Activated T-cell treated with anti-CD3 and anti-CD28 coated beads for 48 hours (primary cell): ENCODE measurements at places on chromosomes 1 and 21.
A peak's percentile ranks its signal among the peaks of the same experiment; 100 is the strongest.

DNA sequence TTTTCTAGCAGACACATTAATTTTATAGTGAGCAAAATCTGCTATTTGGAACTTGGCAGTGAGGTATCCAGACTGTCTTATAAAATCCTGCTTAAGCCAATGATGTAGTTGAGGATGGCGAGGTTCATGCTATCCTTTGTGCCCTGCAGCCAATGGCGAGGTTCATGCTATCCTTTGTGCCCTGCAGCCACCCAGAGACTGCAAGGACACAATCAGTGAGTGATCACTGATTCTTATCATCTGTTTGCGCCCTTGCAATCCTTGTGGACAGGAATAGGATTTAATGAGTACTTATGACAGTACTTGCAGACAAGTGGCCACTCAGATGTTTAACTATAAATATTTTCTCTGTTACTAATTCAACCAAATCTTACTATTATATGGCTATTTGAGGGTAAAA lies 112.6 kb downstream of the EIF4G3 start:
- DNase-seq = no peak

- no peak for DNase-seq
Measured at GRCh38 chr1:183583466-183583865, 6.8 kb downstream of the NCF2 start.

GRCh38 chr1:17141441-17142197 lies 22.4 kb upstream of the PADI2 start:
- DNase-seq = no peak

DNA sequence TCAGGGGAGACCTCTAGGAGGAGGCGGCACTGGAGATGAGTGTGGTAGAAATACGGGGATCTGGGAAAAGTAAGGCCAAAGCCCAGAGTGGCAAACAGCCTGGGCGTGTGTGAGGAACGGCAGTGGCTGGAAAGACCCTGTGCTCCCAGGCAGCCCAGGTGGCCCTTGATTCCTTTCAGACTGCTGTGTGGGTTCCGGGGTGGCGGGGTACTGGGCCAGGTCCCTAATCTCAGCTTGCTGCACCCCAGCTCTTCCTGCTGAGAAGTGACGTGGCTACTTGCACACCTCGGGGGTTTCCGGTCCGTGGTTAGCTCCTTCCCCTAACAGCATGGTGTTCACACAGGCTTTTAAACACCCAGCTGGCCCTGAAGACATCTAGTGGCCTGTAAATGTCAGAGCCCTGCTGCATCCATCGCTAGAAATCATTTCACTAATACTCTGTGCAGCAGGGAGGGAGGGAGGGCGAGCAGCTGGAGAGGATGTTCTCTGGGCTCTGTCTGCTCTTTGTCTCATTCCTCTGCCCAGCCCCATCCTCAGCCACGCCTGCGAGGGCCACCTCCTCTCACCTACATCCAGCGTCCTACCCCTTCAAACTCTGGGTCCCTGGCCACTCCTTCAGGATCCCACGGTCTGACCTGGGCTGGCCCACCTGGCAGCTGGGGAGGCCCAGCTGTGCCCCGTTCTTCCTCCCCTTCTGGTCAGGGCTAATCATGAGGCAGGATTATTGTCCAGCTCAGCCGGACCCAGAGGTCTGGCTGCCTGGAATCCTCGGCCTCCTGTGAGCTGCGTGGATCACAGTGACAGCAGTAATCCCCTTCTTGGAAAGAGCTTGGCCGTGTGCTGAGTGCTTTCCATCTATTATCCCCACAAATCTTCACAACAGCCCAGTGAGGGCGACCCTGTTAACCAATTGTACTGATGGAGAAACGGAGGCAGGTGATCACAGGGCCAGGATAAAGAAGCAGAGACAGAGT lies 7.2 kb downstream of the ZDHHC18 start:
- DNase-seq = peak; percentile 71

GRCh38 chr1:28199328-28200233 lies 23.1 kb upstream of the PTAFR start:
- DNase-seq = peak; percentile 48

DNA sequence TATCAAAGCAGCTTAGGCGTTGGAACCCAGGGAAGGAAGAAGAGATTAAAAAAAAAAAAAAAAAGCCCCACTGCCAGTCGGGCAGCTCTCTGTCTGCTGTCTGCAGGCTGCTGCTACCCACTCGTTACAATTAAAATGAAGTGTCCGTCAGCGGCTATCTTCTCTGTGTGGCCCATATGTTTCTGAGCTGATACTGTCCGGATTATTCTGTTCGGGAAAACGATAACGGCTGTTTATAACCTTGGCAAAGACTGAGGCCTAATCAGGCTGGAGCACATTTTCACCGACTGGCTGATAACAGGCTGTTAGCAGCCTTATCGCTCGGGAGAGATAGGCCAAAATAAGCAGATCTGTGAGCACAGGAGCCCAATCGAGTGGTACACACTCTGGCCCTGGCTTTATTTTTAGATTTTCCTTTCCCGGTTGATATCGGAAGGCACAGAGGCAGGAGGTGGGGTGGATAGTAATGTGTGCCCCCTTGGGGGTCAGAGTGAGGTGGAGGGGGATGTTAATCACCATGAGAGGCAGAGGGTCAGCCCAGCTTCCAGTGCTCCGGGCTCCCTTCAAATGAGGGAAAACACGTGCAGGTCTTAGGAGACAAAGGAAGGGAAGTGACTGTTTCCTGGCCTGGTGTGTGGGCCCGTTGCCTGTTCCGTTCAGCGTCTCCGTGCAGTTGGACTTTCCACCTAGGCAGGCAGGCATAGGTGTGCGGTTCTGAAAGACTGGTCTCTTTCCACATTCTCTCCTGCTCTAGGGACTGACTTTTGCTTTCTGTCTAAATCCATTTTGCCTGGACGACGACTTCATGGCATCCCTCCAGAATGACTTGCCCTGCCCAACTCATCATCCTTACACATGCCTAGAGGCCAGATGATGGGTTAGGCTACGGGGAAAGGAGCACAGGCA lies 153.4 kb downstream of the PBX1 start:
- no peak for DNase-seq

GRCh38 chr21:26798856-26799751 lies 46.1 kb downstream of the ADAMTS1 start:
- DNase-seq = no peak

- no peak for DNase-seq
Measured at GRCh38 chr1:2284932-2285331, 56.8 kb downstream of the SKI start.

DNA sequence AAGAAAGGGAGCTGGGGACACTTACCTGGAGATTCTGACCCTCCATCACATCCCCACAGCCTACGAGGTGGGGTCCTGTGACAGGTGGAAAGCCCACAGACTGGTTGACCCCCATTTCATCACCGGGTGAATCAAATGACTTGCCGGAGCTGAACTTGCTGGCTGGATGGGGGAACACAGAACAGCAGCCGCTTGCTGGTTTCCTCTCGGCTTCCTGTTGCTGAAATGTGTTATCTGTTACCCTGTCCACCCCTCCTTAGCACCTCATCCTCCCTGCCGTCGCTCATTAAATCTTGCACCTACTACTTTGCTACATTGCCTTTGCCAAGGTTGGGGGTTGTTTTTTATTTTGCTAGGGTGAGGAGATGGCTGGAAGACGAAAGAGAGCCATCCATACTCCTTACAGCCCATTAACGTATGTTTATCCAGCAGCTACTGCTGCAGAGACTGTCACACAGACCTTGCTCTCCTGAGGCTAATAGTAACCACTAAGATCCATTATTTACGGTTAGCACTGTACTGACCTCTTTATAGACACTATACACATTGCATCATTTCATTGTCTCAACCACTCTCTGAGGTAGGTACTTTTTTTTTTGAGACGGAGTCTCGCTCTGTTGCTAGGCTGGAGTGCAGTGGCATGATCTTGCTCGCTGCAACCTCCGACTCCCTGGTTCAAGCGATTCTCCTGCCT lies 7.0 kb downstream of the PAFAH2 start:
- peak; percentile 25 for DNase-seq

- DNase-seq = no peak
Measured at GRCh38 chr1:207331354-207332313, 10.2 kb downstream of the CD55 start.
